Mesothelial cell of epicardium (in vitro differentiated cells): ENCODE measurements at places on chromosomes 5 and 9. TPM values are rescaled to one million over a fixed set of nuclear protein-coding genes. Genes with fewer than 3 reads are reported as not detected.

ADAMTS13 gene
- total RNA-seq, result 20.7 to 21.6 TPM (median 21.3 TPM) in 3 replicates

PLPPR1 gene
- 1.1 to 1.3 TPM (median 1.2 TPM) in 3 replicates for total RNA-seq

LRRTM2 gene
- 0.09 to 0.18 TPM (median 0.13 TPM) in 3 replicates for total RNA-seq

GRM6 gene
- not detected in 3 replicates for total RNA-seq

IL3 gene
- not detected in 3 replicates for total RNA-seq

WDR38 gene
- not detected in 3 replicates for total RNA-seq

LHX2 gene
- not detected in 3 replicates for total RNA-seq

SAPCD2 gene
- total RNA-seq, result 5.7 to 6.2 TPM (median 5.9 TPM) in 3 replicates

LECT2 gene
- not detected in 3 replicates for total RNA-seq

GRCh38 chr9:2116073-2116472, 100.9 kb downstream of the SMARCA2 start:
- no peak for DNase-seq

DNA sequence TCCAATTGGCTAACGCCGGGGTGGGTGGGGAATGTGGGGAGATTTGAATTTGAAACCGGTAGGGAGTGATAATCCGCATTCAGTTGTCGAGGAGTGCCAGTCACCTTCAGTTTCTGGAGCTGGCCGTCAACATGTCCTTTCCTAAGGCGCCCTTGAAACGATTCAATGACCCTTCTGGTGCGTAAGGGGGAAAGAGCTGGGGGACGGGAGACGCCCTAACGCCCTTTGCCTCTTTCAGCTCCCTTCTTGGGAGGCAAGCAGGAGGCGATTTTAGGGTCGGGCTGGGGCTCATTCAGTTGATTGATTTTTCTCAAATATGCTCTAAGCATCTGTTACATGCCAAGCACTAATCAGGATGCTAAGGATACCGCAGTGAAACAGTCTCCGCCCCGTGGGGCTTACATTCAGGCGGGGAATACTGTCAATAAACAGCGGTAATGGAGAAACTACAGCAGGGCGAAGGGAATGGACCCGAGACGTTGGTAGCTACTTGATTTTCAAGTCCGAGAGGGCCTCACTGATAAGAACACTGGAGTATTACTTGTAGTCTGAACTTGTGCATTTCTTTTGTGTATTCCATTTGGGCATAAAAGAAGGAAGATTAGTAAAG, at the start of gene HMMR:
Gene HMMR (plus strand): TSS at position 71 of the 610 bp plus-strand sequence. CDS start 61 bp downstream, at position 132.
- DNase-seq, result no peak

DNA sequence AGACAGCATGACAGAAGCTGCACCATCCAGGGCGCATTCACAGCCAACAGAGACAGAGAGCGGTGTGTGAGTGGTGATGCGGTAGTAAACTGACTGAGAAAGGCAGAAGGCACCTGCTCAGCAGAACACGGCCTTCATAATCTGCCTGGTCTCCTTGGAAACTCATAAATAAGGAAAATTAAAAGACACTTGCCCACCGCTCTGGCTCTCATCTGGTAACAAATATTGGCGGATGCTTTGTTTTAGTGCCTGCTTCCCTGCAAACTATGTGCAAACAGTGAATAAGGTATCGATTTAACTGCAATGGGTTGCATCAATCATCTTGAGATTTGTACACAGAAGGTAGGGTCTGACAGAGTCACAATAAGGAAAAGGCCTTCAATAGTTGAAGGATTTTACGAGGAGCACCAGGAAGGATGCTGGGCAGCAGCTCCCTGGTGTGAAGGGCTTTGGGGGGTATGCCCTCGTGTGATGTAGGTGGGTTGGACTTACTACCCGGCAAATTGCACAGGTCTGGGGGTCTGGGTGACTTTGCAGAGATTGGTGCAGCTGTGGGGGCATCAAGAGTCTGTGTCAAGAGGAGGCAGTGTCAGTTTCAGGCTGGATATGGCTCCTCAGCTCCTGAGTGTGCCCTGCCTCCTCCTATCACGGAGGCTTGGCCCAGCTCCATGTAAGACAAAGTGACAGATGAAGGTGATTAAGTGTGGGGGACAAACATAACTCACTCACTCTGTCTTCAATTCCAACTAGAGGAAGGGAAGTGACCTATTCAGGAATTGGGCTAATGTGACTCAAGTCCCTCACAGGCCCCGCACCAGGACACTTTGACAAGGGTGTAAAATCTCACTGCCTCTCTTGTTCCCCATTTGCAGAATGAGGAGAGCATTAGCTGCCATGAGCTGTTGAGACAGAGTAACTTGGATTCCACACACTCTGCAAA, 166.7 kb downstream of the ICE1 start:
- no peak for DNase-seq

DNA sequence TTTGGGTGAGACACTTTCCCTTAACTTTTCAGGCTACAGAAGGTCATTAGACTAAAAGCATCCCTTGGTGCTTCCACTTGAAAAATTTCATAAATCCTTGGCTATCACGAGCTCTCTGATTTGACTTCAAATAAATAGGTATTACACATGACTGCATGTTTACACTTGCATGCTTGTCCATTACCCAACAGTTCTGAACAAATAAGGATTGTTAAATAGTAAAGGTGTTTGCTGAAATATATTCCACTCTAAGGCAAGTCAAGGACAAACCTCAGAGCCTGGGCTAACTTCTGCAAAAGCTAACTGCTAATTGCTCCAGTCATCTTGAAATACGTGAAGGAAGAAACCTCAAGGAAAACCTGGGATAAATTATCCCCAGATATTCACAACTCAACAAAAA, 14.5 kb downstream of the FBXW2 start:
- DNase-seq, result no peak

DNA sequence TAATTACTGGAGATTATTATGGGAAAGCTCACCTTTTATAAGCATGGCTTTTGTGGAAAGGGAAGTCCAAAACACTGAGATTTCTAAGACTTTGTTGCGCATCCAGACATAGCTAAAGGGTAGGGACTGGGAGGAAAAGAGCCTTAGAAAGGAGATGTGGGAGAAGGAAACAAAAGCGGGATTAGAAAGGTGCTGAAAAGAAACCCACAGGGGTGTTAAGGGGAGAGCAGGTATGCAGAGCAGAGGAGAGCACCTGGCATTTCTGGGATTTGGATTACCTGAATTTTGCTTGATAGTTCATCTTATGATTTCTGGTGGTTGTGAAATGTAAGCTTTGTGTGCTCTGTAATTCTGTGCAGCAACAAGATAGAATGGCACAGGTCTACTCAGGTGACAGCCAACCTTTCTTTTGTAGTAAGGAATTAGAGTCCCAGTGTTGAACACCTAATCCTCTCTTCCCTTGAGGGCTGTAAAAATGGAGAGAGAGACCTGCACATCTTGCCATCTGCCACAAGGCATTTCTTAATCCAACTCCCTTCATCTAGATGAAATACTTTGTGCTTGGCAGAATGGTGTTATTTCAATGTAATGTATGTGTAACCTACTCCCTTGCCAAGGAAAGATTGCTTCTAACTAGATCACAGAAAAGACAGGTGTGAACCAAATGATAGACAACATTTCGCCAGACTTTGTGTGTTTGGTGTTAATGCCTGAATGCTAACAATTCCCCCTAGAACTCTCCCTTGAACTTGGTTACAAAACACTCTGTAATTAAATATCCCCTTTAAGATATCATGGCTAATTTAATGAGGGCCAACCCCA, 47.4 kb downstream of the ATPSCKMT start:
- DNase-seq, result no peak

DNA sequence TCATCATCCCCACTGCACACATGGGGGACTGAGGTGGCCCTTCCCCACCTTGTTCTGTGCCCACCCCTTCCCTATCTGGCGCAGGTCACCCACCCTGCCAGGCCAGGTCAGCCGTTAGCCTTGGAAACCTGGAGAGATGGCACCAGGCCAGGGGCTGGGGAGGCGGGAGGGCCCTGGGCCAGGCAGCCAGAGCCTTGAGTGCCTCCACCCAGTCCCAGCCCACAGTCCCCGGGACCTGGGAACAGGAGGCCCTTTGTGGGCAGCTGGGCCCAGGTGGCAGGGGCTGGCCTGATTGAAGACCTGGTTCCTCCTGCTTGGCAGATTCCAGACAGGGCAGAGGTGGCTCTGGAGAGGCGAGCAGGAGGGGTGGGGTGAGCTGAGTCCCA, 70.6 kb downstream of the LRSAM1 start:
- DNase-seq, result no peak

DNA sequence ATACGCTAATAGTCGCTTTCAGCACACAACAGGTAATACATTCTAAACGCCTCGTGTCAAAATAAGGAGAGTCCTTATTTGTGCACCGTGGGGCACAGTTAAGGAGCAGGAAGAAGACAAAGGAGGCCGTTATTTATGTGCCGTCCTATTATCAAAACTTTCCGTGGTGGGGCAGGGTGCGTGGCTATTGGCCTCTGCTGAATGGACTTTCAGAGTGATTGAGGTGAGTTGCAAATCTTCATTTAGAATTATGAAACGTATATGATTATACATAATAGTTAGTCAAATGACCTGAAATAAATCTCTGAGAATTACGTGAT, 833 bp downstream of the C5orf24 start:
- no peak for DNase-seq

DNA sequence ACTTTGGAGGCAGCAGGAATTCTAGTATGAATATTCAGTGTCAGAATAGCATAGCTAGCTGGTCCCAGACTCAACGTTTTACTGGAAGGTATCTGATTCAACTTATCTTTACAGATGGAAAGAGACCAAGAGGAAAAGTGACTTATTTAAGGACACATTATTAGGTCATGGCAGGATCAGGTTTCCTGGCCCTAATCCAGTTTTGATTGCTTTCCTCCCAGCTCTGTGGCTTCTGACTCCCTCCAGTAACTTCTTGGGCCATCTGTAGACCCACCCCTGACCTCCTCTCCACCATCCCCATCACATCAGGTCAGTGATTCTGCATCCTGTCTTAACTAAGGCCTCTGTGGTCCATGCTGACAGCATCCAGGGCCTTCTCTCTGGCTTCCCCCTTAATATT, 38.4 kb downstream of the SH3TC2 start:
- no peak for DNase-seq

DNA sequence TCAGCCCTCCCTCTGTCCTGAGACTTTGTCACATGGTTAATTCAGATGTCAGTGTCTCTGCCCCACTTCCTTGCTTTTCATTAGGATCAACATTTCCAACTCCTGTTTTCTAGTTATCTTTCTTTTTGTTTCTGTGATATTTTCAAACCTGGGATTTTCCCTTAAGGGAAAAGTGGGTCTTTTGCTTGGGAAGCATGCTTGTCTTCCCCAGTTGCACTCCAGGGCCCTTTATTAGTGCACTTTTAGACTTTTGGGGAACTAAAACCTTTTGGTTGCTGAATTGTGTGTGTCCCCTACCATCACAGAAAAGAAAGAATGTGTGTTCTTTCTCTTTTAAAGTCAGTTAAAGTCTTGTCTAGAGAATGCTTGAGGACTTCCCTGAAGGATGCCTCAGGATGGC, 18.4 kb upstream of the GDNF start:
- no peak for DNase-seq
